Non-pigmented ciliary epithelial cell (primary cell): ENCODE measurements at places on chromosomes 13 and 19.

- DNase-seq, result no peak
Observed at GRCh38 chr13:41241626-41242025, 21.8 kb downstream of the MTRF1 start.

DNA sequence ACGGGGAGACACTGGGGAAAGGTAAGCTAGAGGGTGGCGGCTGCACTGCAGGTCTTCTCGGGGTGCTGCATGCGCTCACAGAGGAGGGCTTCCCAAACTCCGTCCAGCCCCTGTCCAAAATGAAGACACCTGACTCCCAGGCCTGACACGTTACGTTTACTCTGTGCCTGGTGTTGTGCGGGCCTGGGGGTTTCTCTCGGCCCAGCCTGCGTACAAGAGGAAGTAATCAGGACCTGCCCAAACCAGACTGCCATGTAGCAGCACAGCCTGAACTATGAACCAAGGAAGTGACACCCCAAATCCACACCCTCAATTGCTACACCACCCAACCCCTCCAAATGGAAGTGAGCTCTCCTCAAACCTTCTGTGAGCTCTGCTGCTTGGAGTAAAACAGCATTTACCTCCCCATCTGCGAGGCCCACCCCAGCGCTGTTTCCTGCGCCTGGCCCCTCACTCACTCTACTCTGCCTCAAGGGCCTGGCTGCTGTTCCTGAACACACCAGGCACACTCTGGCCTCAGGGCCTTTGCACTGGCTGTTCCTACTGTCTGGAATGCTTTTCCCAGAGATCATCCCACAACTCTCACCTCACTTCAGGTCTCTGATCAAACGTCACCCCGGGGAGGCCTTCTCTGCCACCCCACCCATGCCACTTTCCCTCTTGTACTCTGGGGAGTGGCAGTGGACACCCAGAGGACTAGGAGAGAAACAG lies 3.0 kb downstream of the HSPBP1 start:
- DNase-seq, result no peak

DNA sequence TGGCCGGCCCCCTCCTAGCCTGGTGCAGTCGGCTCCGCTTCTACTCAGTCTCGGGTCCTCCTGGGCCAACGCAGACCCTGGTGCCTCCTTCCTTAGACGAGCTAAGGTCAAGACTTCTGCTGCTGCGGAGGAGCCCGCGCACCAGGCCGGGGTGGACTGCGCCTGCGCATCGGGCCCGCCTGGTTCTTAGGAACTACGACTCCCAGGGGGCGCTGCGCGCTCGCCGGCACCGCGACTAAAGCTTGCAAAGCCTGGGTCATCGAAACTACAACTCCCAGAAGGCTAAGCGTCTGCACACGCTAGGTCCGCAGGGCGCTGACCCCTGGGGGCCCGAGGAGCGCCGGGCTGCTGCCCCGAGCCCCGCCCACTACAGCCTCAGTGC lies at the start of gene ZNF835:
ZNF835 (minus strand) TSS at position 145 of the 382 bp plus-strand sequence. CDS start 6,559 bp downstream, outside the sequence.
- DNase-seq, result no peak

GRCh38 chr13:60431108-60431700 lies 34.2 kb downstream of the TDRD3 start:
- peak; percentile 30 for DNase-seq

- no peak for DNase-seq
Observed at GRCh38 chr13:79722885-79723445, 242.0 kb downstream of the NDFIP2 start.

DNA sequence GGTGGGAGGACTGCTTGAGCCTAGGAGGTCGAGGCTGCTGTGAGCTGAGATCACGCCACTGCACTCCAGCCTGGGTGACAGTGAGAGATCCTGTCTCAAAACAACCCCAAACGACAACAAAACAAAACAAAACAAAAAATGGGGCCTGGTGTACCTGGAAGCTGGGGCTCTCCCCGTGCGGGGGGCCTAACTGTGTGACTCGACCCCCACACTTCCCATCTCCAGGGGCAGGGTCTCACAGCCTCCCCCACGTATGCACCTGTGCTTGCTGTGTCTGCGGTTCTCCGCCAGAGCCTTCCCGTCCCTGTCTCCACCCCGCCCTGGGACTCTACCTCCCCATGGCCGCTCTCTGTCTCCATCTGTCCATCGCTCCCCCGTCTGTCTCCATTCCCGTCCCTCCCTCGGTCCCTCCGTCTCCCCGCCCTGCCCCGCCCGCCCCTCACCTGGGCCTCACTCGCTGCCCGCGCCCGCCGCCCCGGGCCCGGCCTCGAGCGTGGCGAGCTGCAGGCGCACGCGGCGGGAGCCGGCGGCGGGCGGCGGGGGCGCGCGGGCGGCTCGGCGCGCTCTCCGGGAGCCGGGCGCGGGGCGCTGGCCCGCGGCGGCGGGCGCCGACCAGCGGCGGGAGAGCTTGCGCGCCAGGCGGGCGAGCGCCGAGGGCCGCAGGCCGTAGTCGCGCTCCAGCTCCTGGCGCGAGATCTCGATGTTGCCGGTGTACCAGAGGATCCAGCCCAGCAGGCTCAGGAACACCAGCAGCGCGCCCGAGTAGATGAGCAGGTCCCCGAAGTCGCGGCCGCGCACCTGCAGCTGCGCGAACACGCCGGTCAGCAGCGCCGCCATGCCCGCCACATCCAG lies 587 bp downstream of the TMEM238 start:
- DNase-seq, result no peak

- DNase-seq, result no peak
Observed at GRCh38 chr13:48646791-48647190, 6.9 kb upstream of the CYSLTR2 start.
